Stimulated activated CD4-positive, alpha-beta T cell treated with anti-CD3 and anti-CD28 coated beads, Interleukin-2, amount 100 ng/mL, for 48 hours (primary cell): ENCODE measurements at places on chromosomes 6 and 20.

DNA sequence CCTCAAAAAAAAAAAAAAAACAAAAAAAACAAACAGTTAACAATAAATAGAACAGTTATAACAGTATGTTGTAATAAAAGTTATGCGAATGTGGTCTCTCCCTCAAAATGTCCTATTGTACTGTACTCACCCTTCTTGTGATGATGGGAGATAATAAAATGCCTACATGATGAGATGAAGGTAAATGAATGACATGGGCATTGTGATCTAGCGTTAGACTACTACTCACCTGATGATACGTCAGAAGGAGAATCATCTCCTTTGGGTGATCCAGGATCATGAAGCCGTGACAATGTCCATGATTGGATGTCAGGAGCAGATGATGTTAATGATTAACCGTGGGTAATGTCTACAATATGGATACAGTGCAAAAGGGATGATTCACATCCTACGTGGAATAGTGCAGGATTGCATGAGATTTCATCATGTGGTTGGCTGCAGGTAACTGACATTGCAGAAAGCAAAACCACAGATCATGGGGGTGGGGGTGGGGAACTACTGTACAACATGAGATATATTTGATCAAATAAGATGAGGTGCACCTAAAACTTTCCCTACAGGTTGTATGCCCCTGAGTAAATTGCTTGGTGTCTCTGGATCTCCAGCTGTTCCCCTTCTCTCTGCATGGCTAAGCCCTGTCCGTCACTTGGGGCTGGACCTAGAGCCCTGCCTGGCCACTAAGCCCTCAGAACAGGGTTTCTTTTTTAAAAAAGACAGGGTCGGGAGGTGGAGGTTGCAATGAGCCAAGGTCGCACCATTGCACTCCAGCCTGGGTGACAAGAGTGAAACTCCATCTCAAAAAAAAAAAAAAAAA, 6.2 kb upstream of the RBCK1 start:
- DNase-seq: no peak

- no peak for DNase-seq
Observed at GRCh38 chr6:51793393-51793792, 294.0 kb downstream of the PKHD1 start.

GRCh38 chr6:167470836-167471547, 146.1 kb downstream of the TTLL2 start:
- DNase-seq: no peak

- DNase-seq: no peak
Observed at GRCh38 chr20:39873286-39873685, 815.8 kb downstream of the MAFB start.

DNA sequence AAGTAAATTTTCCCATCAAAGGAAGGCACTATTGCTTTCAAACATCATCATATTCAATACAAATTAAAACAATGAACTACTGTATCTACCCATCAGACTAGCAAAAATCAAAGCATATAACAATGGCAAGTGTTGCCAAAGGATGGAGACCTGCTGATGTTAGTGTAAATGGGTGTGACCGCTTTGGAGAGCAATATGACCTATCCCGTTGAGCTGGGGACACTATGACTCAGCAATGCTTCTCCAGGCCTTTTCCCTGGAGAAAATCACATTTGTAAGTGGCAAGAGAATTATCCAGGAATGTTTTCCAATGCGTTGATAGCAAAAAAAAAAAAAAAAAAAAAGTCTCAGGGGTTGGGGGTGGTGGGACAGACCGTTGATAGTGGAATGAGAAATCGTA, 46.1 kb downstream of the PHACTR3 start:
- DNase-seq: no peak

DNA sequence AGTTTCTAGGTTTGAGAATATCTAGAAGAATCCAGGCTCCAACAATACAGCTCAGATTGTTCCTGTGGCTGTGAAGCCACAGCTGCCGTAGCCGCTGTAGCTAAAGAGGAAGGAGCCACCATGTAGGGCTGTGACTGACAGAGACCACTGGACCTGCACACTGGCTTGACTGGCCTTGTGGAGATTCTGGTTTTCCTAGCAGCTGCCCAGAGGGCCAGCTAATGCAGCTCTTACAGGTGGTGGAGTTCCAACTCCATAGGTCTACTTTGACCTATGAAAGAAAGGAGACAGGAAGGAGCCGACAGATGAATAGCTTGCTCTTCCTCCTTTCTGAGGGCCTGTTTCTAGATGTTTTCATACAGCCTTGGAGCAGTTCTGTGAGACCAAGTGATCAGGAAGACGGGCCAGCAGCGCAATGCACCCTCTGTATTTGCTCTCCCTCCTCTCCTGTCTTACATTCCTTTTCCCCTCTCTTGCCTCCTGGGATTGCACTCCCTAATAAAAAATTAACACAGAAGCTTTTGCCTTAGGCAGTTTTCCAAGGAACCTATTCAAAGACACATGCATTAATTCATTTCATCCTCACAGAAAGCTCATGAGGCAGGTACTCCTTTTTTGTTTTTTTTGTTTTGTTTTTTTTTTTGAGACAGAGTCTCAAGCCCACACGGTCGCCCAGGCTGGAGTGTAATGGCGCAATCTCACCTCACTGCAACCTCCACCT, 51.8 kb upstream of the MYB start:
- no peak for DNase-seq

DNA sequence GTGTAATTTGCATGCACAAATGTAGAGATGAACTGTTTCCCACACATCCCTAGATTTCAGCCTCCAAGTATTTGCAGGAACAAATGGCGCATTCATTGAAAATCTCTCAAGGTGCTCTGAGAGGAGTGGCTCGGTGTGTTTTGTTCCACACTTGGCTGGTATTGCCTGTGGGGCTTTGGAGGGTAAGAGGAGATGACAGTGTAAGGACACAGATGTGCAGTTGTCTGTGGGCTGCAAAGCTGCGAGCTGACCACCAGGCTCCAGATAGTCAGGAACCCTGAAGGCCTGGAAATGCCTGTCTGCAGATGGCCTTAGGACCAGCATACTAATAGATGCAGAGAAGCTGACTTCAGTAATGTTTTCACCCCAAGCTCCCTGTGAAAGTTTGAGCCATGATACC, 57.7 kb upstream of the PBOV1 start:
- no peak for DNase-seq

DNA sequence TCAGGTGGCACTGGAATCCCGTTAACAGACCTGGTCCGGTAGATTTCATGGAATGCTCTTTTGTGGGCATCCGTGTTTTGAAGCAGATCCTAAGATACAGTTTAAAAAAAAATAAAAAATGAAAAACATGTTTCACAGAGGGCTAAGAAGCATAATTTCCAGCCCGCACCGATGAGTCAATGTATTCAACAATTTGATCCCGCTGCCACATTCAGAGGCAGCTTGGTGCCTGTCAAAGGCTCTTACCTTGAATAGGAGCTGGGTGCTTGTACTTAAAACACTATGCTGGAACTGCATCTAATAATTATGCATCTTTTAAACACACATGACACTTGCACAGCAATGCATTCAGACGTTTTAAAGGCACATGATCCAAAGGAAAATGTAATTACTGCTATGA, 164.8 kb downstream of the SYNE1 start:
- no peak for DNase-seq

- no peak for DNase-seq
Observed at GRCh38 chr6:160010067-160010466, 41.2 kb downstream of the IGF2R start.
